Activated CD8-positive, alpha-beta T cell treated with anti-CD3 and anti-CD28 coated beads, Interleukin-2, amount 10 ng/mL, durations not matched to agents 7 days and 5 days (primary cell): ENCODE measurements at places on chromosomes 12 and 14. TPM values are rescaled to one million over a fixed set of nuclear protein-coding genes. Genes with fewer than 3 reads are reported as not detected.

TAS2R9 gene
- total RNA-seq, result not detected

SLC17A8 gene
- not detected for total RNA-seq

MDP1 gene
- 16.9 TPM for total RNA-seq

- no peak overlapping the region for H3K4me3 ChIP-seq
- DNase-seq, result no peak
- no peaks in the 10 kb centered on the region for H3K36me3 ChIP-seq
These were observed 677.7 kb downstream of the TMEM121 start for GRCh38 chr14:106204063-106204462.

DNA sequence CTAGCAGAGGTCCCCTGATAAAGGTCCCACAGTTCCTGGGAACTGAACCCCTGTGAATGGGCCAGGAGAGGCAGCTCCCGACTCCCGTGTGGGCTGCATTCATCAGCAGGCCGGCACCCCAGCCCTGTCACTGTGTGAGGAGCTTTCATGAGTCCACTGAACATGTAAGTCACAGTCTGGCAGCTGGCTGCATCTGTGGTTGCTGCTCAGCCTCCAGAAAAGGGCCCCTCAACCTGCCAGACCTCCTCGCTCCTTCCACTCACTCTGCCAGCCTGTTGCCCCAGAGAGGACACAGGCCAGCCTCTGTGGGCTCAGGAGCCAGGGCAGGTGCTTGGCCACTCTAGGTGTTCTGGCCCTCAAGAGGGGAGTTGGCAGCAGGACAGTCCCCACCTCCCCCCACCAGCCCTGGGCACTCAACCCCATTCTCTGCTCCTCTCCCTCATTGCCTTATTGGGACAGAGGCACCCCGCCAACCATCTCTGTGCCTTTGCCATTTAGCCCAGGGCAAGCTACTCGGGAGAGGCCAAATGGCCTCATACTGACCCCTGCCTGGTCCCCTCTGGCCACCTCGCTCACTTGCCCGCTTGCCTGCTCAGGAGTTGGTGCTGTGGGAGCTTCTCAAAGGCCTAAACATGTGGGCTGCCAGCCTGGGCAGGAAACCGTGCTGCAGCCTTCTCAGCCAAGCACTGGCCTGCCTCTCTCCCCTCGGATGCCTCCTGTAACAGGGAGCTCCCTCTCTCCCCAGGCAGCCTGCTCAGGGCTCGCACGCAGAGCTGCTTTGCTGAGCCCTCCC lies 1.9 kb downstream of the RTL1 start:
- peaks cover 50% of the 10 kb centered on the region for H3K27me3 ChIP-seq
- H3K36me3 ChIP-seq, result no peaks in the 10 kb centered on the region

DNA sequence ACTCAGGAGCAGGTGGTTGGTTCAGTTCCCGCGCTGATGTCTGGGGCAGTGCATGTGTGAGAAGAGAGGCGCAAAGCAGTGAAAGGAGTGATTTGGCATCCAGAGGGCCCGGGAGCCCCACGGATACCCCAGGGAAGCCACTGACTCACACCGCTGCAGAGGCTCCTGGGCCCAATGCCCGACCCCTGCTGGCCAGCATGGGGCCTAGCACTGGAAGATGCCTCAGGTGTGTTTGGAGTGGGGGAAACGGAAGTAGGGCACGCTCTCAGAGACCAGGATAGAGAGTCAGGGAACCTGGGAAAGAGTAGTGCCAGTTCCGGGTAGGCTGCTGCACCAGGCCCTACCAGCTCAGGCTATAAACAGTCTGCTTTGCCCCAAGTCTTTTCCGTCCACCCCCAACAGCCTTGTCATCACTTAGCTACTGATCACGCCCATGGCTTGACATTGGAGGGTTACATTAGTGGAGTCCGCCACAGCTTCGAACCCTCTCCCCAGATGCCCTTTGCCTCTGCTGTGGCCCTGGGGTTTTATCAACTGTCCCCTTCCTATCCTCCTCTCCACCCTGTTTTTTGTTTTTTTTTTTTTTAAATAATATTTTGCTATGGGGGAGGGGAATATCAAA lies 9.5 kb upstream of the CSAD start:
- H3K27ac ChIP-seq, result peak overlapping the region; percentile 42
- peak; percentile 59 for DNase-seq
- no peak overlapping the region for H3K4me3 ChIP-seq
- H3K4me1 ChIP-seq, result peaks cover 35% of the 10 kb centered on the region

- DNase-seq, result no peak
- no peak overlapping the region for H3K4me3 ChIP-seq
- H3K27ac ChIP-seq, result no peak overlapping the region
- no peaks in the 10 kb centered on the region for H3K36me3 ChIP-seq
- H3K27me3 ChIP-seq, result peaks cover 61% of the 10 kb centered on the region
These were observed 121.4 kb downstream of the AACS start for GRCh38 chr12:125186471-125187147.

DNAH10 gene
- total RNA-seq, result 0.18 TPM

DNA sequence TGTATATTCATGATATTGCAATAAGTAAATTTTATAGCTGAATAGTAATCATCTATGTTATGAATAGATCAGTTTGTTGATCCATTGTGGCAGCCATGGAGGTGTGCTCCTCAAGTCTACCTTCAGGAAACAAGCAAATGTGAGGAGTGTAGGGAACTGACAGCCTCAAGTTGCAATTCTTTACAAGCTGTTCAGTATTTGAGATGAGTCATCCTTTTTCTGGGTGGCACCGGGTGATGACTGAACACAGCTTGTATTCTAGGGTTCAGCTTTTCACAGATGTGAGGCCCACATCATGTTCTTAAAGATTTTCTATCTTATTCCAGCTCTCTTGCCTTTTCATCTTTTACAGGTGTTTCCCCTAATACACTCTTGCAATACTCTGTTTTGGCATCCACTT lies 452.4 kb downstream of the KCNH5 start:
- no peaks in the 10 kb centered on the region for H3K36me3 ChIP-seq
- DNase-seq, result no peak
- H3K27ac ChIP-seq, result no peak overlapping the region
- no peaks in the 10 kb centered on the region for H3K27me3 ChIP-seq
- no peak overlapping the region for H3K4me3 ChIP-seq
- H3K4me1 ChIP-seq, result no peaks in the 10 kb centered on the region

- no peaks in the 10 kb centered on the region for H3K27me3 ChIP-seq
- H3K4me3 ChIP-seq, result no peak overlapping the region
- H3K27ac ChIP-seq, result no peak overlapping the region
- H3K36me3 ChIP-seq, result no peaks in the 10 kb centered on the region
These were observed 40.7 kb upstream of the ANO4 start for GRCh38 chr12:100753837-100754236.

- DNase-seq, result no peak
- peaks cover 14% of the 10 kb centered on the region for H3K4me1 ChIP-seq
- peaks cover 3% of the 10 kb centered on the region for H3K36me3 ChIP-seq
- no peaks in the 10 kb centered on the region for H3K27me3 ChIP-seq
- no peak overlapping the region for H3K4me3 ChIP-seq
- H3K27ac ChIP-seq, result no peak overlapping the region
These were observed 27.4 kb downstream of the DDX47 start for GRCh38 chr12:12840580-12840899.

GRCh38 chr12:96140174-96140573 lies 54.0 kb upstream of the ELK3 start:
- peaks cover 35% of the 10 kb centered on the region for H3K4me1 ChIP-seq
- H3K27ac ChIP-seq, result no peak overlapping the region
- no peaks in the 10 kb centered on the region for H3K36me3 ChIP-seq
- DNase-seq, result no peak
- no peak overlapping the region for H3K4me3 ChIP-seq

- H3K27me3 ChIP-seq, result no peaks in the 10 kb centered on the region
- no peak for DNase-seq
- no peaks in the 10 kb centered on the region for H3K36me3 ChIP-seq
- no peak overlapping the region for H3K4me3 ChIP-seq
- no peaks in the 10 kb centered on the region for H3K4me1 ChIP-seq
These were observed 70.7 kb upstream of the SSTR1 start for GRCh38 chr14:38137005-38137404.

TAS2R13 gene
- 1.1 TPM for total RNA-seq

- peaks cover 58% of the 10 kb centered on the region for H3K27me3 ChIP-seq
- peak; percentile 26 for DNase-seq
- H3K4me3 ChIP-seq, result peak overlapping the region; percentile 74
- H3K36me3 ChIP-seq, result no peaks in the 10 kb centered on the region
These were observed 834 bp downstream of the RASSF8 start for GRCh38 chr12:25959071-25959961.

DNA sequence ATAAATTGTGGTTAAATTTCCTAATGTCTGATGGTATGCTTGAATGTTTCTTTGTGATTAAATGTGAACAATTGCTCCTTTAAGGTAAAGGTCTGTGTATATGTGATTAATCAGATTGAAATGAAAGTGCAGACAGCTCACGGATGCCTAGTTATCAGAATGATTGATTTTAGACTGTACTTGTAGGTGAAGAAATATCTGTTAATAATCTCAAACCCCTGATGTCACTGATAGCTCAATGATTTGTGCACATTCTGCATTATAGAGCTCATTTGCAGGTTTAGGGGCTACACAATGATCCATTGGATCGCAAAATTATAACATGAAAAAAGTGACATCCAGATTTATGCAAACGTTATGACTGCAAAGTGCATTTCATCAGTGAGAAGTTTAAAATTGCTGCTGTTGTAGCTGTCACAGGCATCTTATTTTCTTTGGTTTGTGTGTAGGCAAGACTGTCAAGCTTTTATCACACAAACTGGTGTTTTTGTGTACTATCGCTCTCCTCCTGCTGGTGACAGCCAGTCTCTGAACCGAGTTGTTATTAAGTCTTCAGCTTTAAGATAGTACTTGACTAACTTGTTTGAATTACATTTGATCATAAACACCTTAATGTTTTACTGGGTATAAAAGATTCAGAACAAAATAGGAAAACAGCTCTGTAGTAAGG lies 103.4 kb upstream of the RMST start:
- H3K36me3 ChIP-seq, result no peaks in the 10 kb centered on the region
- no peaks in the 10 kb centered on the region for H3K4me1 ChIP-seq
- H3K4me3 ChIP-seq, result no peak overlapping the region
- no peak overlapping the region for H3K27ac ChIP-seq
- no peaks in the 10 kb centered on the region for H3K27me3 ChIP-seq
